ENCODE measurements at places on chromosomes 5 and 9.
A peak's percentile ranks its signal among the peaks of the same experiment; 100 is the strongest.

- DNase-seq = no peak
Observed at GRCh38 chr5:116084287-116084691, 536 bp upstream of the COMMD10 start.

- DNase-seq = peak; percentile 50
Observed at GRCh38 chr9:113516840-113517577, 53.5 kb downstream of the RGS3 start.

DNA sequence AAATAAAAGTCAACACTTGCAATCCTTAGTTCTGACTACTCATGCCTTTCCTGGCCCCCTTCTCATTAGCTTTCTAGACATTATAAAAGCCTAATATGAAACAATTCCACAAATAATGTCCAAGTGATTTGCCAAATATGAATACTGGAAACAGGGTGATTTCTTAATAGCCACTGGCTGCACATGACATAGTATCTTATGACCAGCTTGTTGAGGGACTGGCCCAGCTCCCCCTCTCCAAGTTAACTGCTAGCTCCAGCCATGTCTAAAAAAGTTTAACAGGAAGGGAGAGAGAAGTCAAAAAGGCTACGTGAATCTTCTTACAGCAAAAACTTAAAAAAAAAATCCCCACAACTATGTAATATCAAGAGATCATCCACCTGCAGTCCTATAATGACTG lies 1.5 kb downstream of the CERT1 start:
- no peak for DNase-seq

DNA sequence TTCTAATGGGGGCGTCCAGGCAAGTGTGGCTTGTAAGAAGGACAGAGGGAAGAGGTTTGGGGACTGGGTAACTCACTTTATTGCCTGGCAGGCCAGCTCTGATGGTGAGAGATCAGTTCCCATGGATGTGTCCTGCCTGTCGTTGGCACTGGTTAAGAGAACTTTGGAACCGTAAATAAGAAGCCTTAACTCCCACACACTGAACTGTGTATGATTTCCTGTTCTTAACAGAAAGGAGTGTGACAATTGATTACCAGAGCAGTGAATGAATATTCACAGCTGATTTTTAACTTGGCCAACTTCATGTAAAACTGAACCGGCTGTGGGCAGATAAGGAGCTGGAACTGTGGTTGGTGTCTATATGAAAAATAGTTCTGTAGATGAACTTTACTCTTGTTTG lies 63.2 kb downstream of the MEGF10 start:
- no peak for DNase-seq

DNA sequence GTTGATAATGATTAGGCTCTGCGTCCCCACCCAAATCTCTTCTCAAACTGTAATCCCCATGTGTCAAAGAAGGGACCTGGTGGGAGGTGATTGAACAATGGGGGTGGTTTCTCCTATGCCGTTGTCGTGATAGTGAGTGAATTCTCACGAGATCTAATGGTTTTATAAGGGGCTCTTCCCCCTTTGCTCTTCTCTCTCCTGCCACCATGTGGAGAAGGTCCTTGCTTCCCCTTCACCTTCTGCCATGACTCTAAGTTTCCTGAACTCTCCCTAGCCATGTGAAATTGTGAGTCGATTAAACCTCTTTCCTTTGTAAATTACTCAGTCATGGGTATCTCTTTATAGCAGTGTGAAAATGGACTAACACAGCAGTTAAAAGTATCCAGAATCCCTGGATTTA lies 715.2 kb upstream of the DMAC1 start:
- no peak for DNase-seq

DNA sequence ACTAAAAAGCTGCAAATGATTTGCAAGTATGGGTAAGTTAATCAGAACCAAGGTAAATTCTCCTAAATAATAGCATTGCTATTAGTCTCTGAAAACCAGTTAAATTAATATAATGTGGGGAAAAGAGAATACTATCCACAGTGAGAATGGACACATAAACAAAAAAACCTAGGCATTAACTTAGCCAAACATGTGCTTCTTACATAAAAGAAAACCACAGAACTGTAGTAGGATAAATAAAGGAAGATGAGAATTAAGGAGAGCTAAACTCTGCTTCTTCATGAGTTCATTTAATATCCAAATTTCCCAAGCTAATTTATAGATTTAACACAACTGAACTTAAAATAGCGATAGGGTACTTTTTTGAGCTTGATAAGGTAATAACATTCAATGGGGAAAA lies 31.8 kb downstream of the ABCA1 start:
- no peak for DNase-seq
